ENCODE measurements at places on chromosomes 4 and X. TPM values are rescaled to one million over a fixed set of nuclear protein-coding genes. Genes with fewer than 3 reads are reported as not detected.
A peak's percentile ranks its signal among the peaks of the same experiment; 100 is the strongest.

GRCh38 chr4:76420762-76421581 lies at the start of gene CCDC158:
TSS of gene CCDC158 (minus strand) at chr4:76421141. CDS start at chr4:76403207, 17,934 bp downstream.
- H3K4me1 ChIP-seq, result peaks cover 3% of the 10 kb centered on the region
- no peak within 1 kb of the TSS for H3K4me3 ChIP-seq
- H3K27me3 ChIP-seq, result no peaks in the 10 kb centered on the region

- peaks cover 3% of the 10 kb centered on the region for H3K4me1 ChIP-seq
- no peak overlapping the region for H3K27ac ChIP-seq
- H3K36me3 ChIP-seq, result no peaks in the 10 kb centered on the region
- H3K4me3 ChIP-seq, result peak overlapping the region; percentile 56
Observed at GRCh38 chrX:103608306-103608963, 672 bp downstream of the TCEAL3 start.

GRCh38 chrX:73556159-73556558 lies 6.8 kb upstream of the CHIC1 start:
- H3K27ac ChIP-seq, result no peak overlapping the region
- no peaks in the 10 kb centered on the region for H3K4me1 ChIP-seq
- H3K36me3 ChIP-seq, result no peaks in the 10 kb centered on the region
- H3K4me3 ChIP-seq, result no peak overlapping the region

DNA sequence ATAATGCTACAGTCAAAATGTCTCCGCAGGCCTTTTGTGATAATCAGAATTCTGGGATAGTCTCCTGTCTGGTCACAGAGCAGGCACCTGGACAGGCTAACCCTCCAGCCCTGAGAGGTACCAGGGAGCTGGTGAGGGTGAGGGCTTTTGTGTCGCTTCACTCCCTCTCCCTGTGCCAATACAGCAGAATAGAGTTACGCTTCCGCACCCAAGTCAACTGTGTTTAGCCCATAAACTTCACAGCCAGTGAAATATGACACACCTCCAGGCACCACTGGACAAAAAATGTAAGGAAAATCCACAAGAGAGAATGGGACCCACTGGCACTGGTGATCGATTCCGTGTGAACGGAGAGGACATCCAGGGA lies 1.3 kb downstream of the GAK start:
- peak overlapping the region; percentile 87 for H3K4me3 ChIP-seq
- no peak overlapping the region for H3K27ac ChIP-seq
- H3K36me3 ChIP-seq, result no peaks in the 10 kb centered on the region

- no peaks in the 10 kb centered on the region for H3K27me3 ChIP-seq
- DNase-seq, result no peak
- no peaks in the 10 kb centered on the region for H3K4me1 ChIP-seq
- no peak overlapping the region for H3K27ac ChIP-seq
- H3K36me3 ChIP-seq, result no peaks in the 10 kb centered on the region
- no peak overlapping the region for H3K4me3 ChIP-seq
Observed at GRCh38 chr4:126268106-126268505, 953.4 kb downstream of the FAT4 start.

DNA sequence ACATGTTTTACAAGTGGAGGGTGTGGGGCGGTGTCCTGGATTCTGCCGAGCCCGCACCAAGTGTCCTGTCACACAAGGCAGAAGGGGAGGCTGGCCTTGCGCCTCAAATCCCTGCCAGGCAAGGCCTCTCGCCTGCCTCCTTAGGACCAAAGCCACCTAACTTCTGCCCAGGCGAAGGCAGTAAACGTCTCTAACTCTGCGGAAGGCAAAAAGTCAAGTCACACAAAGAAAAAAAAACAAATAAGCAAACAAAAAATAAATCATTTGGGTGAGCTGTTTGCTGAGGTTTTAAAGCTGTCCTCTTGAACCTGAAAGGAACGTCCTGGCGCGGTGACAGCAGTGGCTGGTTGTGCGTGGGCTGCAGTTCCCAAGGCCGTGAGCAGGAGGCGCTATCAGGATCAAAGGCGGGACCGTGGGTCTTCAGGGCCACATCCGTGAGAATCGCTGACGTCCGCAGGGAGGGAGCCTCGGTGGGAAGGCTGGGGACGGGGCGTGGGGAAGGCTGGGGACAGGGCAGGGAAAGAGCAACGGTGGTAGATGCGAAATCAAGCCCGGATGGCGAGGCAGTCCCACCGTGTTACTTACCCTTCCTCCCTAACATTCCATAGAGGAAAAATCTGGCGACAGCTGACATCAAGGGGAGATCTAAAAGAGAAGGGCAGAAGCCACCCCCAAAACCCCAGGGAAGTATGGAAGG lies 99.1 kb downstream of the TRAPPC11 start:
- no peak overlapping the region for H3K27ac ChIP-seq
- H3K36me3 ChIP-seq, result no peaks in the 10 kb centered on the region
- no peaks in the 10 kb centered on the region for H3K4me1 ChIP-seq
- peak; percentile 80 for DNase-seq
- H3K27me3 ChIP-seq, result no peaks in the 10 kb centered on the region
- H3K4me3 ChIP-seq, result peak overlapping the region; percentile 20

FRAS1 gene
- 109 TPM for total RNA-seq

POLN gene
- total RNA-seq, result 1.5 TPM
